ENCODE measurements at places on chromosomes 1 and 21.

GRCh38 chr1:157099633-157100009, at the start of gene ETV3L:
Gene ETV3L (minus strand): TSS chr1:157099808. CDS start chr1:157099523, 285 bp downstream.
- DNase-seq: no peak

DNA sequence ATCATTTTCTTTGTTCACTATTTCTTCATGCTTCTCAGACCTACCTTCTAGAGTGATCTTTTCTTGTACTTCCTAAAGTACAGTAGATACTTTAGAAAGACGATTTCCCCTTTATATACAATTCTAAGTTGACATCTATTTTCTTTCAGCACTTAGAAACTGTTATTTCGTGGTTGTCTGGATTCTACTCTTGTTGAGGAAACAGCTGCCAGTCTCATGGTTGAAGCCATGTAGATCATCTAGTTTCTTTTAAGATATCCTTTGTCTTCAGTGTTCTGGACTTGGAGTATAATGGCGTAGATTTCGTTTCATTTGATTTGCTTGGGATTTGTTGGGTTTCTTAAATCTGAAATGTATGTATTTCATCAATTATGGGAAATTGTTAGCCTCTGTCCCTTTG, 67.6 kb downstream of the PKN2 start:
- DNase-seq: no peak

DNA sequence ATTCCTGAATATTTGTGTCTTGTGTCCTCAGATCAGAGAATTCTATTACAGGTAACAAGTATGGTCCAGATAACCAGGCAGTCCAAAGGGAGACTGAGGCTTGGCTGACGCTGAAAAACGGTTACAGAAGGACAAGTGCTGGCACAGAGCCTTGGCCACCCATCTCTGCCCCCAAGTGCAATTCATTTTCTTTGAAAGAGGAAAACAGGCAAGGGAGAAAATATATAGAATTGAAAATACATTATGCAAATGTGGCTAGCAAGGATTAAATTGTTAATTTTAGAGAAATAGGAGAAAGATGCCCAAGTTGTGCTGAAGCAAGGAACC, 1.2 kb downstream of the SORT1 start:
- no peak for DNase-seq

DNA sequence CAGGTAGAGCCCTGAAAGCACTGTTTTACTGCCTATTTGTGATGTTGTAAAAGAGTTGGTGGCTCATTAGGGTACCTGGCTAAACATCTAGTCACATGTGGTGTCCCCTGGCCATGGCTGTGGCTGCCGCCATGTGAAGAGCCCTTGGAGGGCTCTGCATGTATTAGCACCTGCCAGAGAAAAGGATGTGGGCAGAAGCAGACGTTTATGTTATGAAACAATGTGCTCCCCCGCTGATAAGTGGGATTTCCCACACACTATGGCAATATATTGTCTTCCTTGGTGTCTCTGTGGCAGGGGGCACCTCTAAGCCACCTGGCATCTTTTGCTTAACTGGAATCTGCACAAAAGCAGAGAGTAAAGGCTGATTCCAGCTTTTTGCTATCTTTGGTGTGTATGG, 9.6 kb downstream of the TENT5C start:
- peak; percentile 57 for DNase-seq

- DNase-seq: no peak
These were observed 13.9 kb upstream of the PSMB2 start for GRCh38 chr1:35655196-35655595.

- peak; percentile 72 for DNase-seq
These were observed 3.4 kb downstream of the RUNX1 start for GRCh38 chr21:35045542-35046262.
